ENCODE measurements at places on chromosomes 5 and 9.

DNA sequence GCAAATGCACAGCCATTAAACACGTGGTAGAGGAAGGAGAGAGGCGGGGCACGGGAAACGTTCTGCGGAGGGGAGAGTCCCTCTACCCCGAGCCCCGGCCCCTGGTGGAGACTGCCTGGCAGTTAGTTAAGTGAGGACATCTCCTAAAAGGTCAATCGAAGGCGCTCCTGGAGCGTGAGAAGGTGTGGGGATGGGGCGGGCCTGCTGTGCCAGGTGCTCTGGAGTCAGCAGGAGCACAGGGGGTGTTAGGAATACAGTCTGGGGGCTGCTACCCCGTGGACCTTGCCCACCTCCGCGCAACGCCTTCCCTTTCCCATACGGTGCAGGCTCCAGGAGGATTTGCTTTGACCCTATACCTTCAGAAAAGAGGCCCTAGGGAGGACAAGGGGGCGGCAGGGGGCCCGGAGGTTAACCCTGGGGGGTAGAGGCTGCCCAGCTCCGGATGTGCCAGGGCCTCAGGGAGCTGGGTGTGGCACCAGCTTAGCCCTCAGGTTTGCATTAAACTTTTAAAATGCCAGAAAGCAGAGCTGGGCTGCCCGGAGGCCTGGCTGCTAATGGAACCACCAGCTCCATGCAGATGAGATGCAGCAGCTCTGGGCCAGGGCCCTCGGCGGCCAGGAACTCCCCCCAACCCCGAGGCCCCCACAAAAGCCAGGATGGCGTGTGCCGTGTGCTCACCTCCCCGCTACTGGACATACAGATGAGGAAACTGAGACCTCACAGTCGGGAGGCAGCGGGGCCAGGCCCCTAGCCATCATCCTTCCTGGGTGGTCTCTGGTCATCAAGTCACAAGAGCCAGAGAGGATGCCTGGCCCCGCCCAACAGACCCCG lies 39.2 kb downstream of the NACC2 start:
- no peak for DNase-seq

DNA sequence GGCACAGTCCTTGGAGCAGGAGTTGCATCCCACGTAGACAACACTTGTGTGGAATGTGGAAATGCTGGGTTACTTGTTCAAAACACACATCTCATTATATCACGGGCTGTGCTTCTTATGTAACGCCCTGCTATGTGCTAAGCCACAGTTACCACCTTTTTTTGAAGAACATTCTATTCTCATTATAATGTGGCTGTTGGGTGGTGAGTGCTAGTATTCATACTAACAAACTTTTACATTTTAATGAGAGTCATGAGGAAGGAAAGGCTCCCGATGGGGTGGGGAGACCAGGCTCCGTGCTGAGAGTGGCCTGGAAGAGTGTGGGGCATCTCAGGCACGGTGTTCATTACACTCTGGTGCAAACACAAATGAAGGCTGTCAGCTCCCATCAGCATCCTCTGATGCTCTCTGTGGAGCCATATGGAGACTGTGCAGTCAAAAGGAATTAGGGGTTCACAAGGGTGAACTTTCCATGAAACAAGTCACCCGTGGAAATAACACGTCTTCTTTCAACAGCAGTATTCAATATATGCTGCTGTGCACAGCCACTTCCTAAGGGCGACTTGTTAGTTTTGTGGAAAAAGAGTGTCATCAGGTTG lies 153.1 kb upstream of the RAPGEF1 start:
- no peak for DNase-seq

DNA sequence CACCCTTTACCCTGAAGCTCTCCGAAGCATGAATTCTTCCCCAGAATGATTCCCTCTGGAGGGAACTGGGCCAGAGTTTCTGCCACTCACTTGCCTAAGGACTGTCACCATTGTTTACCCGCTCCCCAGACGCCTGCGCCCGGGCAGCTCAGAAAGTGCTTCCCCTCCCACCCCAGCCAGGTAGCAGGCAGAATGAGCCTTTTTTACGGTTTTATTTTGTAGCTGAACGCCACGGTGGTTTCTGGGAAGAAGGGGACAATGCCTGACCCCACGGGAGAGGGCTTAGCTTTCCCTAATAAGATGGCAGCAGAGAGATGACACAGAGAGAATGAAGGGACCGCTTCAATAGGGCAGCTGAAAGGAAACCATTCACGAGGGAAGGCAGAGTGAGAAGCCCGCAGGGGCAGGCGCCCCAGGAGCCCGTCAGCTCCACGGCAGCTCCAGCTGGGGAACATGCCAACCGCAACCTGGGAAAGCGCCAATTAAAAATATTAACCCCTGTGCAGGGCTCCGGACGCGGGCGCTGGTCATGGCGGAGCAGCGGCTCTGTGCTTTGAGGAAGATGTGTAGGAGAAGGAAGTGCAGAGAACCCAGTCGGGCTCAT lies 20.4 kb upstream of the NTNG2 start:
- DNase-seq = peak; percentile 4

DNA sequence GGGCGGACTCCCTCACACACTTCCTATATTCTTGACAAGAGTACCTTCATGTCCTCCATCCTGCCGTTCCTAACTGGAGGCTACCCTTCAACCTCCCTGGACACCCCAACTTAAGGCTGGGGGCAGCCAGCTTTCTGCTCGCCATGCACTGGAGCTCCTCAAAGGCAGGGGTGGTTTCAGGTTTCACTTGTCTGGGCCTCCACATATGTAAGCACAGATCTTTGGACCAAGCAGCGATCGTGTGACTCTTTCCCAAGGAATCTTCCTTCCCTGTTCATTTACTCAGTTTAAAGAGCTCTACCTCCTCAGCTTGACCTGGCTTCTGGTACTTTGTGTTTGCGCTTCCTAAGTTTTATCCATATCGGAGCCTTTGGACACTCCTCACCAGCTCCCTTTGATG lies 34.2 kb upstream of the TRPC7 start:
- DNase-seq = no peak

DNA sequence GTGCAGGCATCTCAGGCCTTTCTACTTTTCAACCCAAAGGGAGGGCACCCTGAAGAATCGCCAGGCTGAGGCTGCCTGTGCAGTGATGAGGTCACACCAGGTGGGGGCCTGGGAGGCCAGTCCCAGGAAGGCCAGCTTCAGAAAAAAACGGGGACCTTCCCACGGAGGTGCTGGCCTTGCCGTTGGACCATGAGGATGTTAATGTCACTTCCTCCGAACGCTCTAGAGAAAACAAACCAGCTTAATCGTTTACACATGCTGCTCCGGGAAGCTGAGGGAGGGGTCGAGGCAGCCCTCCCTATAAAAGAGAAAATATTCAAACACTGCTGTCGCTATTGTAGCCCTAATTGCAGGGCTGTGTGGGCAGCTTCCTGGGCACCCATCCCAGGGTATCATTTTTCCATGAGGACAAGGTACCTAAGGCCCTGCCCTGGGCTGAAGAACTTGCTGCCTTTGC lies 27.0 kb downstream of the PTGES start:
- DNase-seq = no peak

DNA sequence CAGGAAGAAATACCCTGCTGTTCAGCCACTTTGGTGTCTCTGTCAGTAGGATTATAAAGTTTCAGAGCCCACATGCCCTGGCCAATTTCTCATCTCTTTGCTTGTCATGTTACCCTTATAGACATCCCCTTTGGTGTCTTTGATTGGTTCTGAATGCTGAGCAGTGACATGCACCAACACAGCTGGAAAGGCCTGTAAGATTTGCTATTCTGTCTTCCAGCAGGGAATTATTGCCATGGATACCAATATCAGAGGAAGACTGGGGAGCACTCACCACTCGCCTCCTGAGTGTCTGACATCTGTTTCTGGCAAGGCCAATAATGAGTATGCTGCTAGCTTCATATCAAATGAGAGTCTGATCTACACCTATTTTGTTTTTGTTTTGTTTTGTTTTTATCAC lies 34.4 kb downstream of the RAB3C start:
- no peak for DNase-seq

GRCh38 chr5:171421331-171422262 lies 2.1 kb downstream of the FGF18 start:
- no peak for DNase-seq

DNA sequence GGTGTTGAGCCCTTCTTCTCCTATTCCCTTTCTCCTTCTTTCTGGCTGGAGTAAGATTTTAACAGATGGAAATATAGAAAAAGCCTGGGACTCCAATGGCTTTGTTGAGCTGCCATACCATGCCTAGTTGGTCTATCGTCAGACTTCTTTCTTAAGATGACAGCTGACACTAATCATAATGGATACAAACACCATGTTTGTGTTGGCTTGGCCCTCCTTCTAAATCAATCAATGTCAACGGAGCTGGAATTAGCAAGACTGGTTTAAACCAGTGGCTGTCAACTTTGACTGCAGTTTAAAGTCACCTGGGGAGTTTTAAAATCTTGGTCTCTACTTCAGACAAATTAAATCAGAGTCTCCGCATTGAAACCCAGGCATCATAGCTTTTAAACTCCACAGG lies 264.5 kb upstream of the PRR16 start:
- no peak for DNase-seq

- no peak for DNase-seq
These were observed 203.8 kb downstream of the AUH start for GRCh38 chr9:91157883-91158282.

- DNase-seq = peak; percentile 61
These were observed 251.6 kb downstream of the MPDZ start for GRCh38 chr9:13027879-13028278.

DNA sequence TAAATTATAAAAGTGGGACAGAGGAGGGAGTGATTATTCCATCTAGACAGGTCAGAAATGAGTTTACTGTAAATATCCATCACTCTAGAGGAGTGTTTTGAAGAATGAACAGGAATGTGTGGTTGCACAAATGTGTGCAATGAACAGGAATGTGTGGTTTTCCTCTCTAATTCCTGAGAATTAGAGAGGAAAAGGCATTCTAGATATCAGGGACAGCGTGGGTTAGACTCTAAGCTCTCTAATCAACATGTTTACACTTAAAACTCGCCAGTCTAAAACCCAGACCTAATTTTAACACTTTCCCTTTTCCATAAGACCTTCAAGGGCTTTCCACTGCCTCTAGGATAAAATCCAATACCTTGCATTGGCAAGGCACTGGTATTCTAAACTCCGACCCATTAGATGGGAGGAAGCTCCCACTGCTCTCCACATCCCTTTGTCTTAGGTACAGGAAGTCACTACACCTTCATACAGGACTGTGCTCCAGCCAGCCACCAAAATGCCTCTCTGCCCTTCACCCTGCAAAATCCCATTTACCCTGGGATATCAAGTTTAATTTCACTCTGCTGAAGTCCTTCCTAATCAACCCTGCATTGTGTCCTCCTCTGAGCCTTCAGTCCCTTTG lies 67.9 kb downstream of the NFIB start:
- peak; percentile 77 for DNase-seq

DNA sequence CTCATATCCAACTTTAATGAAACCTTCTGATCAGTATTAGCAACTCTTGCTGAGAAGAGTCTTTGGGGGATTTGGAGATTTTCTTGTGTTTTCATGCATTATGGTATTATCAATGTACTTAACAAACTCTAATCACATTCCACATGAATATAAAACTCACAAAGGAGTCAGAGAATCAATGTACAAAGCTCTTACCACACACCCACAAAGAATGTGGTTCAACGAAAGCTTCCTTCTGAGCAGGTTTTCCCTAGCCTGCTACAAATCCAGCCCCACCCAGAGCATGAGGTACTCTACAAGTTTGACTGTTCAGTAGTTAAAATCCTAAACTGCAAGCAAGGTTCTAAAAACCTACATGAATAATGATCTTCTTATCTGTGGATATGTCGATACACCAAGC lies 210.1 kb downstream of the TARS1 start:
- DNase-seq = peak; percentile 49

- DNase-seq = no peak
These were observed 30.6 kb upstream of the IL6ST start for GRCh38 chr5:56025151-56025885.

DNA sequence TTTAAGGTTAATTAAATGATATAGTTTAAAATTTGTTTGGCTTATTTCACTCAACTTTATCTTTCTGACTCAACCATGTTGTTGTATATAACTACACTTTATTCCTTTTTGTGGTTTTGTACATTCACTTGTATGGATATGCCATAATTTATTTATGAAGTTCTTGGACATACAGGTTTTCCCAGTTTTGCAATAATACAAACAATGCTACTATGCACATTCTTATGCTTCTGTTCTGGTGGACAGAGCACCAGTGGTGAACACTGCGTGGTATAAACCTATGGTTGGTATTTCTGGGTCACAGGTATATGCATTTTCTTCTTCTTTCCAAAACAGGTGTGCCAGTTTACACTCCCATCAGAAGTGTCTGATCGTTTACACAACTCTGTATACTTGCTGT lies 35.7 kb upstream of the TRIM14 start:
- no peak for DNase-seq

GRCh38 chr5:9601055-9601739 lies 29.0 kb downstream of the TAS2R1 start:
- no peak for DNase-seq

- DNase-seq = no peak
These were observed 4.7 kb downstream of the PCYOX1L start for GRCh38 chr5:149362541-149362940.

DNA sequence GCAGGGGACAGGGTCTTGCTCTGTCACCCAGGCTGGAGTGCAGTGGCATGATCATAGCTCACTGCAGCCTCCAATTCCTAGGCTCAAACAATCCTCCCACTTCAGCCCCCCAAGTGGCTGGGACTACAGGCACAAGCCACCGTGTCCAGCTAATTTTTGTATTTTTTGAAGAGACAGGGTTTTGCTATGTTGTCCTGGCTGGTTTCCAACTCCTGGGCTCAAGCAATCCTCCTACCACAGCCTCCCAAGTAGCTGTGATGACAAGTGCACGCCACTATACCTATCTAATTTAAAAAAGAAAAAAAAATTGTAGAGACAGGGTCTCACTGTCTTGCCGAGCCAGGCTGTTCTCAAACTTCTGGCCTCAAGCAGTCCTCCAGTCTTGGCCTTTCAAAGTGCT lies 31.6 kb upstream of the LECT2 start:
- DNase-seq = no peak

DNA sequence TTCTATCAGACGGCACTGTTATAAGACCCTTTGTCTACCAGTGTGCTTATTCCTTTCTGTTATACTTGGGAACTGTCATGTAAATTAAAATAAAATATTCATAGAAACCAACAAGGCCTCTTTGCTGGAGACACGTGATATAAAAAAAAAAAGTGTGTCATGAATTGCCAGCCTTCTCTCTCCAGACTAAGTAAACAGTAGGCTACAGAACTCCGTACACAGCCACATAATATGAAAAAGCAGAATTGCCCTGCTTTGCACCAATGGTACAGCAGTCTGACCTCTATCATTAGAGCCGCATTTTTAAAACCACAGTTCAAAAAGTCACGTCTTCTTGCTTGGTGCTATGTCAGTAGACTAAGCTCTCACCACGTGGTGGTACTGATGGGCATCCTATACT lies 231.3 kb downstream of the SEMA5A start:
- no peak for DNase-seq

DNA sequence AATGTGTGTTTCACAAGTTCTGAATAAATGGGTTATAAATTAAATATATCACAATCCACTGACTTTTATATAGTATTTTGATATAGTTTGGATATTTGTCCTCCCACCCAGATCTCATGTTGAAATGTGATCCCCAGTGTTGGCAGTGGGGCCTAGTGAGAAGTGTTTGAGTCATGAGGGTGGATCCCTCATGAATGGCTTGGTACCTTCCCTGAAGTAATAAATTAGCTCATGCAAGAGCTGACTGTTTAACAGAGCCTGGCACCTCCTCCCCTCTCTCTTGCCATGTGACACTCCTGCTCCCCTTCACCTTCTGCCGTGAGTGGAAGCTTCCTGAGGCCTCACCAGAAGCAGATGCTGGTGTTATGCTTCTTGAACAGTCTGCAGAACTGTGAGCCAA lies 127.9 kb upstream of the PALM2AKAP2 start:
- DNase-seq = peak; percentile 11

- no peak for DNase-seq
These were observed 1072.3 kb downstream of the MAT2B start for GRCh38 chr5:164577742-164578141.
